Hepatic stellate cell (primary cell): ENCODE measurements at places on chromosomes 7 and 10.

GRCh38 chr10:126905776-126906703 lies 812 bp downstream of the DOCK1 start:
- peak; percentile 73 for DNase-seq

DNA sequence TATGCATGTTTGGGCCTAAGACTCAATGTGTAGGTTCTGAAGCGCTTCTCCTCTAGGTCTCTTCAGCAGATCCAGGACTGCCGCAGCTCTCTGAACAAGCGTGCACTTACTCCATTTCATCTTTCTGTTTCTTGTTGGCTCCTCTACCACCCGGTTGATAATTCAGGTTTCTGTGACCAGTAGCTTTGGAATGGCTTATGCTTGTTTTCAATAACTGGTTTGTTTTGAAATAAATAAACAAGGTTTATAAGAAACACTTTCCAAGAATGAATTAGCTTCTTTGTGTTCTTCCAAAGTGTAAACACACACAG lies 1.5 kb downstream of the MDFIC start:
- DNase-seq = no peak

- DNase-seq = no peak
These were observed 166.5 kb downstream of the EGFR start for GRCh38 chr7:55185321-55185802.

DNA sequence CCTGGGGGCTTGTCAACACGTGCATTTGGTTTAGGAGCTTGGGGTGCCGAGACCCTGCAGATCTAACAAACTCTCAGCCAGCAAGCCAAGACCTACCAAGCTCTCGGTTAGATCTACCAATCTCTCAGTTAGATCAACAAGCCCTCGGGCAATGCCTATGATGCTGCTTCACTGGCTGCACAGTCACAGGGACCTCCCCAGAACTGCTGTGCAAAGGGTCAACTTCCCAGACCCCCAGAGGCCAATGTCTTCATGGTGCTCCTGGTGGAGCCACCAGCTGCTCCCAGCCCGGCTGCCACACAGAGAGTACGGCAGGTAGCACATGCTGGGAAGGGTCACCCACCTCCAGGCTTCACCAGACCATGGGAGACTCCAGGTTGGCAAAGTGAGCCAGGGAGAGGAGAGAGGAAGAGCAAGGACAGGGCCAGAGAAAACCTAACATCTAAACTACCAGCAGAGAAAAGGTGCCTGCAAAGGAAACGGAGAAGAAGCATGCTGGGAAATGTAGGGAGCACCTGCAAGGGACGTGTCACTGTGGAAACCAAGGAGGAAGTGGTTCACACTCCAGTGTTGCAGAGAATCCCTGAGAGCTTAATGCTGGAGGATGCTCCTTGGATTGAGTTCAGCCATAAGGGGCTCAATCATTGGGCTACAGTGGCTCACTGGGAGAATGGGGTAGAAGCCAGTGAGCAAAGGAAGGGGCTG lies 51.5 kb upstream of the GDF10 start:
- DNase-seq = no peak

- DNase-seq = no peak
These were observed 94.8 kb downstream of the CHN2 start for GRCh38 chr7:29289156-29290021.

GRCh38 chr7:91266067-91266688 lies 1.9 kb downstream of the FZD1 start:
- peak; percentile 9 for DNase-seq

GRCh38 chr10:113118882-113119281 lies 168.8 kb downstream of the TCF7L2 start:
- DNase-seq = no peak

- no peak for DNase-seq
These were observed 39.8 kb downstream of the NPTX2 start for GRCh38 chr7:98656899-98657298.

DNA sequence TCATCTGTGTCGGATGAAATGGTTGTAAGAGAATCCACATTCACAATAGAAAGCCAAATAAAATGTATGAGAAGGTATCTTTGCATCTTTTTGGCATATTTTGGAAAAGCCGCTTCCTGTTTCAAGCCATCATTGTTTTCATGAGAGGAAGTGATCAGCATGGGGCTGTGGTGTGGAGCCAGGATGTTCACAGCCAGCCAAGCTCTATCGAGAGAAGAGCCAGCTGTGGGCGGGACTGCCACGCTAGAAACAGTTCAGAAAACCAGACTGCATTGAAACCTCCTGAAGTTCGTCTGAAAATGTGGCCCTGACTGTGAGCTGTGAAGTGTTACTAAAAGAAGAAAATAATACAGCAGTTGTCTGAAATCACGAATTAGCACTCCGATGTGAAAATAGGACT lies 21.2 kb upstream of the NPS start:
- no peak for DNase-seq
